Aorta (tissue), 5 donors: ENCODE measurements at places on chromosomes 5 and 9. TPM values are rescaled to one million over a fixed set of nuclear protein-coding genes. Genes with fewer than 3 reads are reported as not detected.

PCDHA6 gene
- total RNA-seq = 0.45 TPM

GRXCR2 gene
- not detected for total RNA-seq

GEMIN5 gene
- 12.0 TPM for total RNA-seq

OGN gene
- total RNA-seq = 175 TPM

FASTKD3 gene
- 6.1 TPM for total RNA-seq

STPG3 gene
- total RNA-seq = not detected

HACD4 gene
- total RNA-seq = 6.8 TPM

PPP3R2 gene
- not detected for total RNA-seq

PDCD1LG2 gene
- 5.4 TPM for total RNA-seq

GCNT4 gene
- total RNA-seq = 5.6 TPM

NLN gene
- total RNA-seq = 14.0 TPM

MRPS27 gene
- total RNA-seq = 42.1 TPM

CD74 gene
- total RNA-seq = 1,639 TPM

- no peak for DNase-seq
Measured at GRCh38 chr9:32394381-32395049, 10.1 kb downstream of the ACO1 start.

- no peak for DNase-seq
Measured at GRCh38 chr5:120817044-120817985, 353.2 kb downstream of the PRR16 start.

DNA sequence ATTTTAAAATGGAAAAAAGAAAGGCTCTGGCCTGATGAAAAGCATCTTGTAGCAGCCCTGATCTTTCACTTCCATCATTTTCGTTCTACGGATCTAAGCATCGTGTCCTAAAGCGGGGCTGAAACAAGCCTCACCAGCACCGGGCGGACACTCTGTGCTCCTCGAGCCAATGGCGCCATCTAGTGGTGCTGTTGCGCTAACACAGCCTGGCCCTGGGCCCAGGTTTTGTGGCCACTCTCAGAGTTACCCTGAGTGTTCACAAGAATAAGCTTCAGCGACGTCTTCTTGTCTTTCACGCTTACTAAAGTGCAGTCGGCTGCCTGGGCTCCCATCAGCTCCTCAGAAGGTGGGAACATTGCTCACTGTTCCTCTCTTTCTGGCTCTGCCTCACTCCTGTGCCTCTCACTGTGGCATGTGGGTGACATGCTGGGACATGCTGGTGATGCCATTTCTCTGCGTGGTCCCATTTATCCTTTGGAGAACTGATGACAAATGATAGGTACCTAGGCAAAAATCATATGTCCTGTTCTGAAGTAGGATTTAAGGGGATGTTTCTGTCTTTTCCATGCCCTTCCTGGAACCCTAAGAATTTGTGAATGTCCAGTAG lies 32.7 kb downstream of the DMRT3 start:
- DNase-seq = peak; percentile 93

DNA sequence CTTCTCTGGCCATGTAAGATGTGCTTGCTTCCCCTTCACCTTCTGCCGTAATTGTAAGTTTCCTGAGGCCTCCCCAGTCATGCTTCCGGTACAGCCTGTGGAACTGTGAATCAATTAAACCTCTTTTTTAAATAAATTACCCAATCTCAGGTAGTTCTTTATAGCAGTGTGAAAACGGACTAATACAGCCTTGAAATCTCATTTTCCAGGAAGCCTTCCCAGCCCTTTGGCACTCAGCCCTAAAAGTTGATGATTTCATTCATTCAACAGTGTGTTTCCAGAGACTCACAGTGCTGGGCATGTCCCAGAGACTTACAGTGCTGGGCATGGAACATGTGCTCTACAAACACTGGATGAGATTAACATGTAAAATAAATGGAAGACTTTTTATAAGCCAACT lies 135.8 kb downstream of the DCP2 start:
- DNase-seq = no peak

DNA sequence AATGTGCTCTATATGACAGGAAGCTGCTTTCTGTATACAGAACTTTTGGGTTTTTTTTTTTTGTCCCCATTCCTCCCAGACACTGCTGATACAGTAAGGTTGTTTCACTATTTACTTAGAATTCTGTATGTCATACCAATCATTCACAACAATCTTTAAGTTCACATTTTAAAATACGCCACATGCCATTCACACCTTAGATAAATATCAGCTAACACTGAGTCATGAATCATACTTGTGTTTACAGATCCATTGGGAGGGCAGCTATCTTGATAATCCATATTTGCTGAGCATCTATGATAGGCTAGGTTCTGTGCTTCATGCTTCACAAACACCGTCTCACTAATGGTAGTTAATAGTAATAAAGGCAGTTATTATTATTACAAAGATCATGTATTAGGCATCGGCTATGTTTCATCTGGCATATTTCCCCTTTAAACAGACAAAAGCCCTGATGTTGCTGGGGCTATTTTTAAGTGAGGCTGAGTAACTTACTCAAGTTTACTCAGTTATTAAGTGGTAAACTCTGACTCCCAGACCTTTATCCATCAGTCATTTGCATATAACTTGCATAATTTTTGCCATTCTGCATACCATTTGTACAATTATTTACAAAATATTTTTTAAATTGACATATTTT lies 152.2 kb upstream of the HMHB1 start:
- no peak for DNase-seq

GRCh38 chr5:54663866-54664265 lies 146.3 kb downstream of the SNX18 start:
- DNase-seq = peak; percentile 72

- no peak for DNase-seq
Measured at GRCh38 chr5:34690301-34690700, 34.2 kb downstream of the RAI14 start.

DNA sequence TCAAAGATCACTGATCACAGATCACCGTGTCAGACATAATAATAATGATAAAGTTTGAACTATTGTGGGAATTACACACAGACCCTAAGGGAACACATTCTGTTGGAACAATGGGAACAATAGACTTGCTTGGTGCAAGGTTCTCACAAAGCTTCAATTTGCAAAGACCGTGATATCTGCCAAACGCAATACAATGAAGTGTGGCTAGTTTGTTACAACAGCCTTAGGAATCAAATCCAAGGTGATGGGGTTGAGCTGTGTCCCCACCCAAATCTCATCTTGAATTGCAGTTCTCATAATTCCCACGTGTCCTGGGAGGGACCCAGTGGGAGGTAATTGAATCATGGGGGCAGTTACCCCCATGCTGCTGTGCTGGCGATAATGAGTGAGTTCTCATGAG lies 20.8 kb downstream of the KYAT1 start:
- DNase-seq = no peak

- DNase-seq = no peak
Measured at GRCh38 chr9:127452691-127453090, 1.4 kb downstream of the LRSAM1 start.

DNA sequence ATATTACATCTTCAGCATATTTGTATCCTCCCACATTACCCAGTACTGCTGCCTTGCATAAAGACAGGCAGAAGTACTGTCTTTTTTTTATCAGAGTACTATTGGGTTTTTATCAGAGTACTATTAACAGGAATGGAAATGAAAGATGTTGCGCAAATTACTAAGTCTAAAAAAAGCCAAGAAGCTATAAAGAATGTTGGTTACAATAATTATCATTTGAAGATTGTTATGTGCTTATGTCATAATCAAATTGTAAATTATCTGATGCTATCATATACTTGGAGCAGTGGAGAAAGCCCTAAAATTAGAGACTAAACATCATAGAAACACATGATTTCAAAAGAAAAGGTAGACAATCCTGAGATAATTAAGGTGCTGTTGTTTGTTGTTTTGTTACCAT lies 188.8 kb downstream of the CCDC192 start:
- DNase-seq = no peak

- no peak for DNase-seq
Measured at GRCh38 chr9:14768405-14769229, 46.1 kb upstream of the CER1 start.

GRCh38 chr9:115923410-115923809 lies 230.2 kb upstream of the PAPPA start:
- no peak for DNase-seq

DNA sequence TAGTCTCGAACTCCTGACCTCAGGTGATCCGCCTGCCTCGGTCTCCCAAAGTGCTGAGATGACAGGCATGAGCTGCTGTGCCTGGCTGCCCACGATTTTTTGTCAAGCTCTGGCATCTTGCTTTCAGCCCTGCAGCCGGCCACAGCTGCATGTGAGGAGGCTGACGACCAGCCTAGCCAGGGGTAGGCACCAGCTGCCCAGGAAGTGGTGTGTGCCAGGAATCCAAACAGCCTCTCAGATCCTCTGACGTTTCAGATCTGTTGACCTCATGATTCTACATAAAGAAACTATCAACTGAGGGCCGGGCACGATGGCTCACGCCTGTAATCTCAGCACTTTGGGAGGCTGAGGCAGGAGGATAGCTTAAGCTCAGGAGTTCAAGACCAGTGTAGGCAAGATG lies 19.0 kb downstream of the DYNC2I2 start:
- DNase-seq = no peak

GRCh38 chr5:66513130-66513529 lies 83.1 kb upstream of the MAST4 start:
- no peak for DNase-seq

DNA sequence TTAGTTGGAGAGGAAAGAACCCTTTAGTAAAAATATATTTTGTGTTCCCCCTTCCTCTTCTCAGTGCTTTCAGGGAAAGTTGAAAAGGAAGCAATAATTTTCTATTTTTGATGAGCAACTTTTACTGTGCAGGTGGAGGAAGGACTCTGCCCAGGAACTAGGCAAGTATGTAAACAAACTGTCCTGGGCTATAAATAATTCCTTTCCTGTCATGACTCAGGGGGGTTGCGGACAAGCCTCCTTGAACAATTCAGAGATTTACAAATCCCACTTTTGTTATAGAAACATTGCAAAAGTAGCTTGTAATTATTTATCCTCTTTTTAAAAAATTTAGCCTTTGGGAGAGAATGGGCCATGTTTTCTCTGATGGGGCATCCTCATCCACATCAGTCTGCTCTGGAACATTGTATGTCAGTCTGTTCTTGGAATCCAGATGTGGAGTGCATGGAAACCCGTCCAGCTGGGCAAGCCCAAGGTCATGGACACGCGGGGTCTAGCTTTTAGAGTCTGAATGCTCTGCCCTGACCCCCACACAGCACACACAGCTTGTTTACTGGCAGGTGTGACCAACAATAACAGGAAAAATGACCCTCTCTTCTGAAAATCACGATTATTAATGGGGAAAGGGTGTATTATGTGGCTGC lies 127.6 kb downstream of the GADD45G start:
- no peak for DNase-seq

- no peak for DNase-seq
Measured at GRCh38 chr5:144028058-144028457, 142.4 kb downstream of the YIPF5 start.

- no peak for DNase-seq
Measured at GRCh38 chr5:105929858-105930257, 1740.9 kb downstream of the EFNA5 start.

- DNase-seq = peak; percentile 56
Measured at GRCh38 chr5:5018578-5018970, 121.6 kb upstream of the ADAMTS16 start.

GRCh38 chr5:98301547-98301946 lies 471.9 kb upstream of the RGMB start:
- no peak for DNase-seq

- no peak for DNase-seq
Measured at GRCh38 chr9:26567976-26568375, 324.6 kb downstream of the CAAP1 start.

DNA sequence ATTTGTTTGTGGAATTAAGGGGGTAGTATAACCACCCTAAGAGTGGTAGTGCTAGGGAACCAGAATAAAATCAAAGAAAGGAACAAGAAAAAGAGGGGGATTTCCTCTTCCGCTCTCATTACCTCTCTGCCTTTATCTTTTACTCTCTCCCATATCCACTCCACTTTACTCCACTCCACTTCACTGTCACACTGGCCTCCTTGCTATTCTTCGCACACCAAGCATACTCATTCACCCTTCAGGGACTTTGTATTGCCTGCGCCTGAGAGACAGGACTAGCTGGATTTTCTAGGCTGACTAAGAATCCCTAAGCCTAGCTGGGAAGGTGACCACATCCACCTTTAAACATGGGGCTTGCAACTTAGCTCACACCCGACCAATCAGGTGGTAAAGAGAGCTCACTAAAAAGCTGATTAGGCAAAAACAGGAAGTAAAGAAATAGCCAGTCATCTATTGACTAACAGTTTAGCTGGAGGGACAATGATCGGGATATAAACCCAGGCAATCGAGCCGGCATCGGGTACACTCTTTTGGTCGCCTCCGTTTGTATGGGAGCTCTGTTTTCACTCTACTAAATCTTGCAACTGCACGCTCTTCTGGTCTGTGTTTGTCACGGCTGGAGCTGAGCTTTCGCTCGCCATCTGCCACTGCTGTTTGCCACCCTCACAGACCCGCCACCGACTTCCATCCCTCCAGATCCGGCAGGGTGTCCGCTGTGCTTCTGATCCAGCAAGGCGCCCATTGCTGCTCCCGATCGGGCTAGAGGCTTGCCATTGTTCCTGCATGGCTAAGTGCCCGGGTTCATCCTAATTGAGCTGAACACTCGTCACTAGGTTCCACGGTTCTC lies 121.8 kb downstream of the FAM170A start:
- DNase-seq = no peak

DNA sequence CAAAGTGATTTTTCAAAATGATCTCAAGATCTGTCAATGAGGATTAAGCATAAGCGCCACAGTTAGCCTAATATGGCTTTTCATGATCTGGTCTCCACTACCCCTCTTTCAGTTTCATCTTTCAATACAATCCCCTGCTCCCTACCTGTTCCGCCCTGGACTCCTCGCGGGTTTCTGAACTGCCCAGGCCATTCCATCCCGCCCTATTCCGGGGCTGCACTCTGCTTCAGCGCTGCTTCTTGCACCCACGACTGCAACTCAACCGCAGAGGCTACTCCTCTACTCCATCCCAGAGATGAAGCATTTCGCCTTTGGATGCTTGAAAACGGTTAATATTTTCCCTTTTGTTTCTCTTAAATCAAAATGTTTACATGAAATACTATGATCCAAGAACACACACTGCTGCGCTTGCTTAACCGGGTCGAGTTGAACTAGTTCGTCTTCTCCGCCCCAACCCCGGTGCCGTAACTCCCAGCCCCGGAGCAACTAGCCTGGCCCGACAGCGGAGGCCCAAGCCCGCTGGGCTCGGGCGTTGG lies 716 bp upstream of the OTULIN start:
- peak; percentile 49 for DNase-seq

GRCh38 chr9:121499177-121499426 lies 542 bp downstream of the GGTA1 start:
- DNase-seq = no peak

- no peak for DNase-seq
Measured at GRCh38 chr5:151104795-151105194, 24.0 kb upstream of the TNIP1 start.

- DNase-seq = no peak
Measured at GRCh38 chr5:13957032-13957645, 12.7 kb upstream of the DNAH5 start.
